Fibroblast of skin of right quadriceps (primary cell): ENCODE measurements at places on chromosomes 5 and 9.

GRCh38 chr5:127518319-127518621, 830 bp downstream of the PRRC1 start:
- peak; percentile 62 for DNase-seq

- peak; percentile 11 for DNase-seq
Measured at GRCh38 chr9:79572608-79573411, 1.0 kb downstream of the TLE4 start.

DNA sequence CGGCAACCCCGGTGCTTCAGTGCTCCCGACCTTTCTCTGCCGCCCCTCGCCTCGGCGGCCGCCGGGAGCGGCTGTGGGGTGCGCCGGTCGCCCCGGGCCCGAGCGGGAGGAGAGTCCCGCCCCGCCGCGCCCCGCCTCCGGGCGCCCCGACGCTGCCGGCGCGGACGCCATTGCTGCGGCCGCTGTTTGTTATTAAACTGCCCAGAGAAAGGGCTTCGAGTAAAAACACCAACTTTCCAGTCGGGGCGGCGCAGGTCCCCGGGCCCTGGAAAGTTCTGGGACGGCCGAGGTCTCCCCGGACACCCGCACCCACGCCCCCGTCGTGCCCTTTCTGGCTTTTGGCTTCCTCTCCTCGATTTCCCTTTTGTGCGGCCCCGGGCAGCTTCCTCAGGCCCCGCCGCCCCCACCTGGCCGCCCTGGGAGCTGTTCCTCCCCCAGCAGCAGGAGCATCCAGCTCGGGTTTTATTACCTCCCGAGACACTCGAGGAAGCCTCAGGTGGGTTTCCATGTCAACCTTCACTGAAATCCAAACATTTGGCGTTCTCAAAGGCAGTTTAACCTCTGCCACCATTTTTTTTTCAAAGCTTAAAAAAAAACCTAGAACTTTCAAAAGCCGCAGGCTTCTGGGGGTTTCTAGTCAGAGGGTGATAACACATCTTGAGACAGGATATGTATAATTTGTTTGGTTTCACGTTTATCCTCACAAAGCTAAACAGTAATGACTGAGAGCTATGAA, 334.4 kb downstream of the CWC27 start:
- DNase-seq = peak; percentile 51

- DNase-seq = peak; percentile 46
Measured at GRCh38 chr9:35051069-35051967, 21.1 kb downstream of the VCP start.

DNA sequence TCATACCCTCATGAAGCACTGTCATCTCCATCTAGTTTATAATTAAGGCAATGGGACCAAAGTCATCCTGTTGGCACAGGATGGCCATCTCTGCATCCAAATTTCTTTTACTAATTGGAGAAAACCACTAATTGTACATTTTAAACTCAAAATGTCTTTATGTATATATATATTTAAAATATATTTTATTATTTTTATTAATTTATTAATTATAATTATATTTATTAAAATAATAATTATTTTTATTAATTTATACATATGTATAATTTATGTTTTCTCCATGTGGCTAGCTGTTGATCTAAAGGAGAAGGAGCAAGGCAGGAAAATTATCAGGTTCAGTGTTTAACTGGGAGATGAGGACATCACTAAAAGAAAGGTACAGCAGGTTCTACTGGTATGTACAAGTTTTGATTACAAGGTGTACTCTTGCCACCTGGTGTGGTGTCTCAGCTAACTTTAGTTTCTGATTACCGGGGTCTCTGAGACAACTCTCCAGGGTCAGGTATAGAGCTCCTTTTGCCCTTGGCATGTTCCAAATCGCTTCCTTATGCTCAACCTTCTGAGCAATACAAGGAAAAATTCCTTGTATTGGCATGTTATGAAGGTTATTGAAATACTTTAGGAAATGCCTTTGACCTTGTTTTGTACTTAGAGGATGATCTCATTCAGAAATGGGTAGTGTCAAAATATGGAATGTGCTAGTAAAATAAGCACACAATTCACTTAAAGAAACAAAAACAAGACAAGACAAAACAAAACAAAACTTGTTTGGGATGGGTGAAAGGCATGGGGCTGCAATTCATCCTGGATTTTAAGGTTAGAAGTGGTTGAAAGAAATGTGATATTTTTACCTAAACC, 79.6 kb downstream of the GHR start:
- DNase-seq = no peak
